ENCODE measurements at places on chromosomes 11 and 22.

DNA sequence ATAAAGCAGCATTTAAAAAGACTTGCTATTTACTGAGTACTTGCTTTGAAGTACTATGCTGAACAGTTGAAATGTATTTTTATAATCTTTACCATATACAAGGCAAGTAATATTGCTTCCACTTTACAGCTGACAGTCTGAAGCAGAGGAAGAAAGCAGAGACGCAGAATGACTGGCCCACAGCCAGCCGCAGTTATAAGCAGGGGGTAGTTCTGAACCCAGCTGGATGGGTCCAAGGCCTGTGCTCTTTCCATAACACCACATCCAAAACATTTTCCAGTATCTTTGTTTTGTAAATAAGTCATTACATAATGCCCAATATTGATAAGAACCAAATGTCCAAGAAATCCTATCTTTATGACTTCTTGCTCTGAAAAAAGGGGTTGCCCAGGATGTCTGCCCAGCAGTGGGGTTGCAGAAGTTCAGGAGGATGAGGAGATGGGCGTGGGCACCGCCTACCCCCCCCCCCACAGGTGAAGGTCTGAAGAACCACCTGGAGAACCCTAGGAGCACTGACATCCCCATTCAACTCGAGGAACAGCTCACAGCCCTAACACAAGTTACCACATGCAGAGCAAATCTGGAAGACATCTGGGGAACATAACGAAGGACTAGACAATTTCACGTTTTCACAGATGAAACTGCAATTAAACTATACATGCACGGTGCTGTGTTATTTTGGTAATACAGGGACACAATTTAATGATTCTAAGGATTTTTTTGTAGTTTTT lies 24.2 kb upstream of the YPEL1 start:
- DNase-seq, result no peak

GRCh38 chr11:102289592-102289991 lies 27.7 kb upstream of the BIRC3 start:
- DNase-seq, result no peak

- DNase-seq, result no peak
Measured at GRCh38 chr11:114149689-114150407, 90.3 kb downstream of the ZBTB16 start.

- no peak for DNase-seq
Measured at GRCh38 chr11:41816396-41816795, 356.9 kb upstream of the LRRC4C start.

GRCh38 chr22:19430890-19431541 lies 517 bp downstream of the HIRA start:
- no peak for DNase-seq

GRCh38 chr22:50247748-50248147 lies 2.9 kb upstream of the TUBGCP6 start:
- peak; percentile 16 for DNase-seq

GRCh38 chr11:15095736-15096228 lies 18.9 kb upstream of the INSC start:
- no peak for DNase-seq

DNA sequence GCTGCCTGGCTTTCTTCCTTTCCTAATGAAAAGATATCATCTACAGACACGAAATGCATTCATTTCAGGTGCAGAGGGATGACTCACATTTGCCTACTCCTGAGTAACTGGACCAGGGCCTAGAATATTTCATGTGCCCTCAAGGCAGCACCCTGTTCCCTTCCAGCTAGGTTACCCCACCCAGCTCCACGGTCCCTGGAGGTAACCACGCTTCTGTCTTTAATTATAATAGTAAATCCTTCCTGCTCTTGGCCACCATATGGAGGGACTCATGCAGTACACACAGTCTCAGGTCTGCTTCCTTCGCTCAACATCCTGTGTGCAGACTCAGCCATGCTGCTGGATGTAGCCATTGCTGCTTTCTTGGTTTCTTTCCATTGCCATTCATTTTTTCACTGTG lies 22.3 kb downstream of the DHCR7 start:
- DNase-seq, result no peak

DNA sequence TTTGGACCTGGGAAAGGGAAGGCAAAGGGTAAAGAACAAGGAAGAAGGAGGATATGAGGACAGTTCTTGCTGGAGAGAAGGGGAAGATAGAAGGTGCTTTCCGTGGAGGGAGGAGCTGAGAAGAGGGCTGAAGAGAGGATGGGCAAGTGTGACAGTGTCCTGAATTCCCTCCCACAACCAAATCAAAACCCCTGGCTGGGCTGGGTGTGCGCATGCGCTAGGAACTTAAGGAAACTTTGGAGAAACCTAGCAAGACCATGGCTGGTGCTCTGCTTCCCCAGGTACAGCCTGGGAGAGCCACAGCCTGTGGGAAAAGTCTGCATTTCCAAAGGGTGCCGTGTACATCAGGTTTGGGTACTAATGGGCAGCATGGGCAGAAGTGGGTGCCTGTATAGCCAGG lies 29.0 kb upstream of the FJX1 start:
- DNase-seq, result no peak

DNA sequence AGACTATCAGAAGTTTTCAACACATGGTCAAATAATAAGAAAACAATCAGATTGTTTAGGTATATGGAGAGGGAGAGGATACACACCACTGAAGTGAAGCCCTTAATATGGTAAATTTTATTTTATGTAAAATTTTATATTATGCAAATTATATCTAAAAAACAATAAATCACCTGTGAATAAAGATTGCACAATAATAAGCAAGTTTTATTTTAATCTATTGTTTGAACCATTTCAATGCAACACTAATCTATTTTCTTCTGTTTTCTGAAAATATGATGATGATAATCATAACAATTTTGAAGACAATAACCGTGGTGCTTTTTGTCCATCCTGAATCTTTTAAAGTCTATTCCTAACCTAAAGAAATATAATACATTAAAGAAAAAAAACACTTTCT lies 1473.5 kb upstream of the TENM4 start:
- DNase-seq, result no peak

GRCh38 chr11:19242179-19242932 lies 1.6 kb upstream of the E2F8 start:
- DNase-seq, result no peak

DNA sequence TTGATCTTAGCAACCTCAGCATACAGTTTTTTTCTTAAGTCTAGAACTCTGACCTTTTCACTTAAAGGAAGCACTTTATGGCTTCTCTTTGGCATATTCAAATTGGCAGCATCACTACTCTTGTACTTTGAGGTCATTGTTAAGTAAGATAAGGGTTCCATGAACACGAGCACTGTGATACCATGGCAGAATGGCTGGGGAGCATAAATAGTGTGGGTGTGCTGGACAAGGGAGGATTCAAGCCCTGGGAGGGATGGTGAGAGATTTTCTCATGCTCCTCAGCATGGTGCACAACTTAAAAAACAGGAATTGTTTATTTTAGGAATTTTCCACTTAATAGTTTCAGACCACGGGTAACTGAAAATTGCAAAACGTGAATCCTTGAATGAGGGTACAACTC lies 111.4 kb downstream of the ATXN10 start:
- DNase-seq, result no peak

DNA sequence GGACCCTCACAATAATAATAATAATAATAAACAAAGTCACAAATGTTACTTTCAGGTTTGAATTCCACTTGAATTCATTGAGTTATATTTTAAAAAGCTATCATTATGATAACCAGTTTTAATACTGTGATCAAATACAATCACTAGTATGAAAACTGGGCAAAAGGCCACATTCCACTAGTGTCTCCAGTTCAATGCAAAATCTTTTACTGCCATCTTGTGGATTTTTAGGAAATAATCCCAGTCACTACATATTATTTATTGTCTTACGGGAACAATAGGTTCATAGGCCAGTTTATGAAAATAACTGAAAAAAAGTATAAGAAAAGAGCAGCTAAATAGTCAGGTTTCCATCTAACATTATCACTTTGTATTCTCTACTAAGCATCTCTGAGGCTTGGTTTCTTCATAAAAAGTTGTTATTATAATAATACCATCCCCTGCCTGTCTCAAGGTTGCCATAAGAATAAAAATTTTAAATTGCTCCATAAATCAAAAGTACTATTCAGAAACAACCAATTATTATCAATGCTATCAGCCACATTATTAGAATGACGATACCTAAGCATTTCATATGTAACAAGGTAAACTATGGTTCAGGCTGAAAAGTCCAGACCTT lies 533.9 kb upstream of the CCDC90B start:
- no peak for DNase-seq

DNA sequence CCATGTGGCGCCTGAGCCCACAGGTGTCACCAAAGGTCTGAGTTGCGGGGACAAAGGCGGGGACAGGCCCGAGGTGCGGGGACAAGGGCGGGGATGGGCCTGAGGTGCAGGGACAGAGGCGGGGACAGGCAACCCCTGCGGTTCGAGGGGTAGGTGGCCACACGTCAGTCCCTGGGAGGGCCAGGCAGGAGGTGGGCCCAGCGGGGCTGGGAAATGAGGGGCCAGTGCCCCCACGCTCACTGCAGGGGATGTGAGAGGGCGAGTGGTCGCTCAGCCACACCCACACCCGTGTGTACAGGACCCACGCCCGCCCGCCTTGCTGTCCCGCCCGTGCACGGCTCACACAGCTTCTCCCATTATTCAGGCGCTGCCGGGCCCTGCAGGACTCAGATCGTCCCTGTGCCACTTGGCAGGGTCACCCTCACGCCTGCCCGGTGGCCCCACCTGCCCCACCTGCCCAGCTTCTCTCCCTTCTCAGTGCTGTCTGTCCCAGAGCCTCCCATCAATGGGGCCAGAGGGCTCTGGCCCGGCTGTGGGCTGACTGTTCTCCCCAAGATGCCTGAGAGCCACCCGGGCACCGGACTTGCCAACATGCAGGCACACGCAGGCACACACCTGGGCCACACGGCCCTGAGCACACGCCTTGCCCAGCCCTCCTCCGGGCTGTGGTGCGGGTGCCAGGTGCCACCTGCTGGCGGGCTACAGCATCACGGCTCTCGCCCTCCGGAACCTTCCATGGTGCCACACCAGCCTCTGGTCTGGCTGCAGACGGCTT lies 14.2 kb upstream of the MUC6 start:
- DNase-seq, result peak; percentile 70

GRCh38 chr11:121503051-121503450 lies 50.3 kb upstream of the SORL1-AS1 start:
- no peak for DNase-seq

DNA sequence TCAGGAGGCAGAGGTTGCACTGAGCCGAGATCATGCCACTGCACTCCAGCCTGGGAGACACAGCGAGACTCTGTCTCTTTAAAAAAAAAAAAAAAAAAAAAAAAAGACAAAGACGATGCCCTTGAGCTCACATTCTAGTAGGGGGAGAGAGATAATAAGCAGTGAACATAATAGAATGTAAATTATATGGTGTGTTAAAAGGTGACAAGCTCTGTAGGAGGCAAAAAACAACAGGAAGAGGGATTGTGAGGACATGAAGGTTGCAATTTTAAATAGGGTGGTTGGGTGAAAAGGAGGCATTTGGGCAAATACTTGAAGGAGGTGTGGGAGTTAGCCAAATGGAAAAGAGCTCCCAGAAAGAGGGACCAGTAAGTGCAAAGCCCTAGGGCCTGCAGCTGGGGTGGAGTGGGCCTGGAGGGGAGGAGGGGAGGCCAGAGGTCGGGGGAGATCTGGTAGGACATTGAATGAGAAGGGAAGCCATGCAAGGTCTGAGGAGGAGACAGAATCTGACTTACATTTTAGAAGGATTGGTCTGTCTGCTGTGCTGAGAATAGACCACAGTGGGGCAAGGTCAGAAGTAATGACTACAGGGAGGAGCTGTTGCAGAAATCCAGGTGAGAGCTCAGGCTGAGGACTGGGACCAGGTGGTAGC lies 26.6 kb downstream of the P2RY2 start:
- no peak for DNase-seq

DNA sequence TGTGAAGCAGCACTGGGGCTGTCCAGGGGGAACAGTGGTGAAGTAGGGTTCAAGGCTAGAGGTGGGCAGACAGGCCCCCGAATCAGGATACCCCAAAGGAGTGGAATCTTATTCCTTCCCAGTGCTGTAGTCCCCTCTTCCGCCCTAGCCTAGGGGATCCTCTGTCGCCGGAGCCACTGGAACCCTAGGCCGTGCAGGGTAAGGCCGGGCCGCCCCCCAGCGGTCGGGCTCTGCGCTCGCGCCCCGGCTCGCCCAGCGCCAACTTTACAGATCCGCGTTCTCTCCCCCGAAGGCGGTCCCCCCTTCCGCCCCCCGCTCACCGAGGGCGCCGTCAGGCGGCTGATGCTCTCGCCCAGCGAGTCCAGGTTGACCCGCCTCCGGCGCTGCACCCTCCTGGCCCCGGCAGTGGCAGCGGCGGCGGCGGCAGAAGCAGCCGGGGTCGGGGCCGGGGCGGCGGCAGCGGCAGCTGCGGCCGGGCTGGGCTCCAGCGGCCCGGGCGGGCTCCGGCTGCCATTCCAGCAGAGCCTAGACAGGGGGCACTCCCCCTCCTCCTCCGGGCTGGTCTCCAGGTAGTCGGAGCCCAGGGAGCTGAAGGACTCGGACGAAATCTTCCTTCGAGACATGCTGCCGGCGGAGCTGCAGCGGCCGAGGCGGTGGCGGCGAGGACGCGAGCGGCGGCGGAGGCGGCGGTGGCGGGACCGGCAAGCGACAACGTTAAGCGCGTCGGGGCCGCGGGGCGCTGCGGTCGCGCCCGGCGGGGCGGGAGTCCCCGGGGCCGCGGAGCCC lies 650 bp downstream of the GUCY1A2 start:
- no peak for DNase-seq

GRCh38 chr11:108944471-108945178 lies 279.8 kb downstream of the DDX10 start:
- DNase-seq, result no peak

Measured in stimulated activated CD4-positive, alpha-beta T cell treated with anti-CD3 and anti-CD28 coated beads, Interleukin-4, amount 100 ng/mL, for 4 hours (primary cell).